ENCODE measurements at places on chromosomes 1 and 21.

GRCh38 chr1:202143768-202144401 is 652 bp downstream of the ARL8A start:
- DNase-seq = no peak

DNA sequence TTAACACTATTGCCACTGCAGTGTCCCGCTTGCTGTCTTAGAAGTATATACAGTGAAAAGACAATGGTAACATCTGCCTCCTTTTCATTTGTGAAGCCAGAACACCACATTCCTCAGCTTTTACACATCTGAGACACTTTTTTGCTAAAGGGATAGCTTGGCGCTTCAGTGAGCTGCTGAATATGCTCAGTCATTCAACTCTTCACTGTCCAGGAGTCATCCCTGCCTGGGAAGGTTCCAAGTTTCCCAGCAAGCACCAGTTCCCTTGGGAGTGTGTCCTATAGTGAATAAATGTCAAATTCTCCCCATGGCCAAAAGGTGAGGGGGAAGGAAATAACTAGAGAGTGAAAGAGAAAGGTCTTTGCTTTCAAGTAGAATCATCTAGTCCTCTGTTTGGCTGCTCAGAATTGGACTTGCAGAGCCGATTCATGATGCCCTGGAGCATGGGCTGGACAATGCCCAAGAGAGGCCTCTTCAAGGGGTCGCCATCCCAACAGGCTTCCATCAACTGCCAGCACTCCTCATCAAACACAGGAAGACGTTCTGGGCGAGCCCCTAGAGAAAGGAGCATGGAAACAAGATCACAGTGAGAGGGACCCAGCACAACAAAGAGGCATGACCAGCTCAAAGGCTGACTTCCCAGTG is 25.5 kb upstream of the RBBP5 start:
- DNase-seq = no peak

DNA sequence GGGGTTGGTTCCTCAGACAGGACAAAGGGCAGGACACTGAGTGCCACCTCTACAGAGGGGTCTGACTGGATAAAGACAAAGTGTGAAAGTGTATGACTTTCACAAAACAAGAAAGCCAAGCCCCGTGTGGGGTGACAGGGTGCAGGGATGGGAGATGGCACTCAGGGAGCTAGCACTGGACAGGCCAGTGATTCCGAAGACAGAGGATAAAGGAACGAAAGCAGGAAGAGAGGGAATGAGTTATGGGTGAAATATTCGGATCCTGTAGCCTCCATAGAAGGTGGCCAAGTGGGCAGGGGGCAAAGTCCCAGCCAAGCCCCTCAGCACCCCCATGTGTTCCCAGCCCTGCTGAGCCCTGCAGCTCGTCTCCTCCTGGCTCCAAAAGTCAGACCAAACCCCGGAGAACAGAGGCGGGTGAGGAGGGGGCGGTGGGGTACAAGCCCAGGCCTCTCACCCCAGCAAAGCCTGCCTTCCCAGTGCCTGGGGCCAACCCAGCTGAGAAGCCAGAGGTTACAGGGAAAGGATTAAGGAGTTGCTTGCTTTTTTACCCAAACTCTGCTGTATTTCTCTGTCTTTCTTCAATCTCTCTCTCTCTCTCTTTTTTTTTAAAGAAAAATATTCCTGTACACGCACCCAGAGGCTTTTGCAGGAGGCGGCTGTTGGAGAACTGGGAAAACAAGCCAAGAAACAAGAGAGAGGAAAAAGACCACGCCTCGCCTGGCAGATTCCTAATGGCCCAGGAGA is 14.0 kb upstream of the WASF2 start:
- no peak for DNase-seq

DNA sequence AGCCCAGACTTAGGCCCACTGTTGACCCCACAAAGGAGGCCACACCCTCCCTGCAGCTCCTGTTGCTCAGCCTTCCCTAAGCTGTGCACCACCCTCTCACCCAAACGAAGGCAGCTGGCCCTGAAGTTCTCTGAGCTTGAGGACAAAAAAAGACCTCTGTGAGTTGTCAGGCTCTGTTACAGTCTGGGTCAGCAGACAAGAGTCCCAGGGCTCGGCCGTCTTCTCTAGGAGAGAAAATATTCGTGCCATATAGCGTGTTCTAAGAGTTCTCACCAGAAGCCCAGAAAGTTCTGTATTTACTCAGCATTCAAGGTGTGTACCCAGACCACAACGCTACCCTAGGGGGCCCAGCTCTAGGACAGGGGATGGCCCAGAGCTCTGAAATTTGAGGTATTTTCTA is 25.5 kb upstream of the LYST start:
- DNase-seq = no peak

GRCh38 chr1:231918239-231919015 is 291.8 kb downstream of the DISC1 start:
- no peak for DNase-seq

DNA sequence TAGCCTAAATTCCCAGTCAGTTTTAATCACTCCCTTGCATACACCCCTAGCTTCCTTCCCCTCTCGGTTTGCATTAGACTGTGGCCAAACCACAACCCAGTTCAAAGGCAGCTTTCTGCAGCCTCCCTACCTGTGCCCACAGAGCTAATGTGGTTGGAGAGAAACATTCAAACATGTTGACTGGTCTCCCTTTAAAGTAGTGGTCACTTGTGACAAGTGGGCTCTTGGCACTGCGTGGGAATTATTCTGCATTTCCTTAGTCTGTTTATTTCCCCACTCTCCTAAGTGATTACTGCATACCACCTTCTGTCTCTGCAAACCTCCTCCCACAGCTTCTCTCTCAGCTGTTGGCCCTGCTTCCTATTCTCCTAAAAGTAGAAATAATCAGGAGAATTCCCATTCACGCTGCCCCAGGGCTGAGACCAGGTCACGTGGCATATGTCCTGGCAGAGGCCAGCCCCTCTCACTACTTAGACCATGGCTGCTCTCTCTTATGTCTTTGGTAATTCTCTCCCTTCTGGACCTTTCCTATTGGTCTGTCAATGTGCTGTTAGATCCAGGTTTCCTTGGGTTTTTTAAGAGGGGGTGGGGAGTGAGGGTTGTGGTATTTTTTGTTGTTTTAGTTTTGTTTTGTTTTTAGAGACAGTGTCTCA is 38.4 kb upstream of the CD101 start:
- no peak for DNase-seq

DNA sequence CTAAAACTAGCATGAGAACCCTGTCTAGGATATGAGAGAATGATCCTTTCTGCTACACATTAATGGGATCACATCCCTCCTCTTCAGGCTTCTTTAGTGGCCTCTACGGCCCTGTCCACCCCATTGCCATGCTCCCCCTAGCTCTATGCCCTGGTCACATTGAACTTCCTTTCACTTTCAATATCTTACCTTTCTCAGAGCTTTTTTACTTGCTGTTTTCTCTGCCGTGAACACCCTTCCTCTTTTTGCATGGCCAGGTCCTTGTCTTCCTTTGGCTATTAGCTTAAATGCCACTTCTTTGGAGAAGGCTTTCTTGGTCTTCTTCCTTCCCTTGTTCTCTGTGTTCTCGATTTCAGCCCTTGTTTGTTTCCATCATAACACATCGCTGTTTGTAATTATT is 97.4 kb downstream of the GIPC2 start:
- DNase-seq = no peak

DNA sequence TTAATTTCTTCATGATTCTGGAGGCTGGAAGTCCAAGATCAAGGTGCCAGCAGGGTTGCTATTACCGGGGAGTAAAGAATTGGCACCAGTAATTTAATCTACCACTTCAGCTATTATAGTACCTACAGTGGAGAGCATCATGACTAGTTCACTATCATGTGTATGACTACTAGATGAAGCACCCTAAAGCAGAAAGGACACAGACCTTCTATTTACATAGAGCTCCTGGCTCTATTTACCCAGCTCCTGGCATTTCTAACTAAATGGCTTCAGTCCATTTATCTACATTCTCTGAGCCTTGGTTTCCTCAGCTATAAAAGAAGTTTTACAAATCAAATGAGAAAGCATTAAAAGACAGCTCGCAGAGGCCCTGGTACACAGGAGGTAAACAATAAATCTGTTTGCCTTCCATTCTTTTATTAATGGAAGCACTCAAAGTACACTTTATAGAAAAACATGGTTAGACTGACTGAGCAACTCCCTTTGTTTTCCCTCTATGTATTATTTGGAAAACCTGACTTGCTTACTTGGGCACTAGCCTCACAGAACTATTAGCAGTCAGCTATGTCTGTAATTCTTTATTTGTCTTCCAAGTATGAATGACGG is 203.0 kb downstream of the SLC35F3 start:
- DNase-seq = no peak

DNA sequence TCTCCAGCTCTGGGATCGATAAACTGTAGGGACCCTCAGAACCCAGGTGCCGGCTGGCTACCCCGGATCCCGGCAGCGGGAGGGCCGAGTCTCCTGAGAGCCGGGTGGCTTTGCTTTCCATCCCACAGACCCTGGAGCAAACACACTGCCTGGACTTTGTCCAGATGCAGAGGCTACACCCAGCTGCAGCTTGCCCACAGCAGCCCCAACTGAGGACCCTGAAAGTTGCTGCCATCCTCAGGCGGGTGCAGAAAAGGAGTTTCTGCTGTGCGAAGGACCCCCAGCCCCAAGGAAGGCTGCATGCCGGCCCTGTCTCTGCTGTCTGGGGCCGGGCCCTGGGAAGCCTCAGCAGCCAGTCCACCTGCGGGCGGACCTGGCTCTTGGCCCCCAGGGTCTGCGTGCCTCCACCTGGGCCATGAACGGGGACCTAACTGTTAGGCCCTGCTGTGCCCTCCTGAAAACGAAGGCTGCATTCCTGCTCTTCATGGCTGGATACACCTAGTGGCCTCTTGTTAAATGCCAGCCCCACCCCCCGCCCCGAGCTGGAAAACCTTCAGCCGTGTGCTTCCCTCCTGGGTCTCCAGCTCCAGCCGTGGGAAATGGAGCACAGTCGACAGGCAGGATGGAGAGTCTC is 97.5 kb upstream of the ARHGEF16 start:
- no peak for DNase-seq

GRCh38 chr1:180615493-180616290 is 16.1 kb upstream of the XPR1 start:
- DNase-seq = no peak

DNA sequence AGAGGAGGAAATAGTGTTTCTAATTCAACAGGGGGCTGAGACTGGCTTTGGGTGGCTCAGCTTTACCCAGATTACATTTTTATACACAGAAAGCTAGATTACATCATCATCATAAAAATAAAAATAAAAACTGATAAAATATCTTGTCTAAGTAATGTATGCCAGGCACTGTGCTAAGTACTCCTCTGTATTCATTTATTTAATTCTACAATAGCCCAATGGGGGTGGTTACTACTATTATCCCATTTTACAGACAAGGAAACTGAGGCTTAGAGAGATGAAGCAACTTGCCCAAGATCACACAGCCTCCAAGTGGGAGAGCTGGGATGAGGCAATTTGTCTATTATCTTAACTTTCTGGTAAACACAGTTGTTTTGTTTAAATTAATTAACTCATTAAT is 62.3 kb upstream of the ECE1 start:
- no peak for DNase-seq

GRCh38 chr1:8879464-8879921 is 1.0 kb upstream of the ENO1 start:
- no peak for DNase-seq

- DNase-seq = no peak
These were observed 27.6 kb upstream of the PKP1 start for GRCh38 chr1:201255479-201256362.

GRCh38 chr21:26060335-26061115 is 110.0 kb downstream of the APP start:
- no peak for DNase-seq

- no peak for DNase-seq
These were observed 183.9 kb upstream of the SGIP1 start for GRCh38 chr1:66350001-66350547.

- no peak for DNase-seq
These were observed 69.0 kb upstream of the KRTAP19-8 start for GRCh38 chr21:31107176-31107785.

- no peak for DNase-seq
These were observed 67.4 kb downstream of the DMRTB1 start for GRCh38 chr1:53526451-53527101.

DNA sequence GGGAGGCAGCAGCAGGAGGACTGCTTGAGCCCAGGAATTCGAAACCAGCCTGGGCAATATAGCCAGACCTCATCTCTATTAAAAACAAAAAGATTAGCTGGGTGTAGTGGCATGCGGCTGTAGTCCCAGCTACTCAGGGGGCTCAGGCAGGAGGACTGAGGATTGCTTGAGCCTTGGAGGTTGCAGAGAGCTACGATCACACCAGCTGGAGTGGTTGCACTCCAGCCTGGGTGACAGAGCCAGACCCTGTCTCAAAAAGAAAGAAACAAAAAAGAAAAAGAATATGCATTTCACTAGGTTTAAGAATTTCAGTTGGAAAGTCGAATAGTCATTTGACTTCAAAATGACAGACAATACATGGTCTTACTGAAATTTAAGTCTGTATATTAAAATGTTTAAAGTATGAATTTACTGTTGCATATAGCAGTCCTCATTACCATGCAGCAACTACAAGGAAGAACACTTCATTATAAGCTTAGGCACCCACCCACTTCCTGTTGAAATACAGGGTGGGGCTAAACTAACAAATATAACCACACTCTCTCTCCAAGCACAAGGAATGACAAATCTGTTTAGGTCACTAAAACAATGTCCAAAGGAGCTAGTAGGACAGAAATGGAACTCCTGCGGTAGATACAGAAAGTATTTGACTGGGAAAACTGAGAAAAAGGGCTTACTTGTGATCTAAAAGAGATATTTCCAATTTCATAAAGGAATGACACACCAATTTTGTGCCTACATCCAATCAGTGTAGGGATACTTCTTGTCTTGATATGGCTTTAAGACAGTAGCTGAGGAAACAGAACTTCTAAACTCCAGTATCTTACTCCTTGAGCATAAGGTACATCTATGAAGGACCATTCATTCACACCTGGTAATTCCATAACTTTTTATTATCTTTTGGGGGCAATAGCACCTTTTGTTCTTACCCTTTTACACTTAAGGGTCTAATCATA is 44.1 kb downstream of the GPR3 start:
- DNase-seq = no peak

- no peak for DNase-seq
These were observed 673.6 kb upstream of the ADGRL2 start for GRCh38 chr1:81126989-81127581.

GRCh38 chr1:9882945-9883303 is 27.1 kb downstream of the CTNNBIP1 start:
- DNase-seq = no peak

- DNase-seq = no peak
These were observed 126.2 kb downstream of the SIK1 start for GRCh38 chr21:43300496-43301408.

- no peak for DNase-seq
These were observed 19.3 kb upstream of the C1orf21 start for GRCh38 chr1:184367427-184368038.

All from NCI-H2171 (cell line).